ENCODE measurements at places on chromosomes 13 and 19.

- DNase-seq, result no peak
Observed at GRCh38 chr19:46720503-46721239, 3.8 kb upstream of the PRKD2 start.

DNA sequence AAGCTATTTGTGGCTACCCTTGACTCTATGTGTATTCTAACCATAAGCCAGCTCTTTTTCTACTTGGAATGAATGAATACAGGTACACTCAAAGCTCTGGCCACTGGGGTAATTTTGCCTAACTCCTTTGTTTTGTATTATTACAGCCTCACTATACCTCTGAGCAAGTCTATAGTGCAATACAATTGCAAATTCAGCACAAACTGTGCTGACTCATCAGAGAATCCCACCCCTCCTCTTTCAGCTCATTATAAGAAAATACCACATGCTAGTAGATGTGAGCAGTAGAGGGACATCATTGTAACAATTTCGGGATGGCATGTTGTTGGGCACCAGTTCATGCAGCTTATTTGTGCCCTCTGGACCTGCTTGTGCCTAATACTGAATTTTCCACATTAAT is 1382.2 kb downstream of the SLITRK5 start:
- DNase-seq, result no peak

DNA sequence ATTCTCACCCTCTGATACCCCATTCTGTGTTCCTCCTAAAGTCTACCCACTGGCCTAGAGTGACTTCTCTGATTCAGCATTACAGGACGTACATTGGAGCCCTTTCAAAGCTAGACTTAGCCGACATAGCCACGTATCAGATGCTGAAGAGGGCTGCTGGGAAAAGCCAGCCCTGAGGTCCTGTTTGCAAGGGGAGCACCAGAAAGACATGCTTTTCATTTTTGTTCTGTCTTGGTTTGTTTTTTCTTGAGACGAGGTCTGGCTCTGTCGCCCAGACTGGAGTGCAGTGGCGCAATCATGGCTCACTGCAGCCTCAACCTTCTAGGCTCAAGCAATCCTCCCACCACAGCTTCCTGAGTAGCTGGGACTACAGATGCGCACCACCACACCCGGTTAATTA is 6.3 kb upstream of the ZSWIM4 start:
- peak; percentile 72 for DNase-seq

DNA sequence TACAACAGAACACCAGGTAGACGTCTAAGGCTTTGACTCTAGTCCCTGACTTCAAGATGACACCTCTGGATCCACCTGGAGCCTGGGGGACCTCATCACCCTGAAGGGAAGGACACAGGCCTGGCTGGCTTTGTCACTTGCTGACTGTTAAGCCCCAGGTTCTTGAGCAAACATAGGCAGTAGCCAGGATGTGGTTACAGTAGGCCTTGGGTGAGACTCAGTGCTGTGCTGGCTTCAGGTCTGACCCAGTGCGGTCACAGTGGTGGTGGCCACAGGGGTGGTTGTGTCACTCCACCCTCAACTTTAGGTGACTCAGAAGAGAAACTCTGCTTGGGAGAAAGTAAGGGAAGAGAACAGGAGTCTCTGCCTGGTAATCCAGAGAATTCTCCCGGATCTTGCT is 497.8 kb downstream of the UQCRFS1 start:
- no peak for DNase-seq

GRCh38 chr19:54209811-54210494 is 9.3 kb downstream of the RPS9 start:
- no peak for DNase-seq

- DNase-seq, result no peak
Observed at GRCh38 chr13:103284466-103284865, 218.2 kb upstream of the SLC10A2 start.

DNA sequence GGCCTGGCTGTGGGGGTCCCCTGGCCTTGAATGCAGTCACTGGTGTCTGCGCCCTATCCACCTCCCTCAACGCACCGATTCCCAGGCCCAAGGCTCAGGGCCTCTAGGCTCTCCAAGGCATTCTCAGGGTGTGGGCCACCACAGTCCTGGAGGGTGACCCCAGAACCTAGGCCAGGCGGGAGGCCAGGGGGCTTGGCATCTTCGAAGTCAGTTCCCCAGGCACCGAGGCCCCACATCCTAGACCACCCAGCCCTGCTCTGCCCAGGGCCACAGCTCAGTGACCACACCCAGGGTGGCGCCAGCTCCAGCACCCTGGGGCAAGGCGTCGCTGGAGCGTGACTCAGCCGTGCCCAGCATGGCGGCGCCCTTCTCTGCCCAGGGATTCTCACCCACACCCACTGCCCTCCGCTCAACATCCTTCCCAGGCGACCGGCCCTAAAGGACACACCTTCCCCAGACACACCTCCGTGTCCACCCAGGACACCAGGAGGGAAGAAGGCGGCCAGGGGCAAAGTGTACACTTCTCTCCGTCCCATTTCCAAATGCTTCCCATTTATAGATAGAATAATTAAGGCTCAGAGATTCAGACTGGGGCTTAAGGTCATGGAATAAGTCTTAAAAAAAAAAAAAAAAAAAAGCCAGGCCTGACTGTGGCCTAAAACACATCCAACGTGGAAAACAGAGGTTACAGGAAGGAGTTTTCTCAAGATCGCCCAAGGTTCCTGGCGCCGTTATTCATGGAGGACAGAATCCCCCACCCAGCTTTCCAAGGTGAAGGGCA is 36.4 kb upstream of the NANOS3 start:
- DNase-seq, result peak; percentile 73

DNA sequence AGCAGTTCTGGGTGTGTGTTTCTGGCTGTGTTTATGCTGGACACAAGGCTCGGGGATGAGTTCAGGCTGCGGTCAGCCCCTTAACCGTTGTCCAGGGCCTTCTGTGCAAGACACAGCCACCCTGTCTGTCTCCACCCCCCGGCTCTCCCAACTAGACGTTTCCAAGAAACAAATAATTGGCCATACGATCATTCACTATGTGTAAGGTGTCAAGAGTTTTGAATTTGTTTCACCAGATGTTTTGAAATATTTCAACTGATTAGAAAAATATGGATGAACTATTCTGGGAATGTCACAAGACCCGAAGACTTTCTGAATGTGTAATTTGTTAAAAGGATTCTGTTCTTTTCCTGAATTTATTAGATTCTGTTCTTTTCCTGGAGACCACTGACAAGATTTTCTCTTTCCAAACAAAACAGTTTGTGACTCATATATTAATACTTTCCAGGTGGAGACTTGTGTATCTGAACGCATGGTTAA is 318.2 kb downstream of the MYO16 start:
- no peak for DNase-seq

GRCh38 chr13:98939660-98940191 is 38.1 kb downstream of the DOCK9 start:
- DNase-seq, result no peak

DNA sequence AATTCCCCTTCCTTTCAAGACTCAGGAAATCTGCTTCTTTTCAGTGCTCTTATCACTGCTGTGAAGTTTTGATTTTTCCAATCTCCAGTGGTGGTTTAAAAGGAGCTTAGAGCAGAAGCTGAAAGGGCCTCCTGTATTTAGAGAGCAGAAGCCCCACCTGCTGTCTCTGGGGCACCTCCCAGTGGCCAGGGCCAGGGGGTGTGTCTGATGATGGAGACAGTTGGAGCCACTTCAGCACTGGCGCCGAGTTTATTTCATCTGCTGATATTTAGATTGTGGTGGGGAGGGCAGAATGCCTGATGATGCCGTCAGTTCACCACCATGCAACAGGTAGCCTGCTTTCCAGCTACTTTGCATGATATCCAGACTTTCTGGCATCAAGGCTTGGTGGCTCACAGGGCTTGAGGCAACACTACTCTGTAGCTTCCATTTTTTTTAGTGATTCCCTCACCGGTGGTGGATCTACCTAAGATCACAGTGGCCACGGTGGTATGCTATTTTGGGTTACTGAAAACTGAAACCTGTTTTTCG is 371.9 kb downstream of the KCNRG start:
- DNase-seq, result peak; percentile 26

- no peak for DNase-seq
Observed at GRCh38 chr19:49165865-49166301, 8.3 kb downstream of the TRPM4 start.
